ENCODE measurements at places on chromosomes 7 and 10. TPM values are rescaled to one million over a fixed set of nuclear protein-coding genes. Genes with fewer than 3 reads are reported as not detected.

GRCh38 chr10:107548301-107548700 is 383.8 kb upstream of the SORCS1 start:
- H3K4me3 ChIP-seq = no peak overlapping the region
- H3K27me3 ChIP-seq = no peaks in the 10 kb centered on the region
- no peak overlapping the region for H3K27ac ChIP-seq
- peak; percentile 33 for DNase-seq
- H3K36me3 ChIP-seq = no peaks in the 10 kb centered on the region

- no peaks in the 10 kb centered on the region for H3K36me3 ChIP-seq
- H3K27me3 ChIP-seq = no peaks in the 10 kb centered on the region
- DNase-seq = no peak
- H3K4me1 ChIP-seq = no peaks in the 10 kb centered on the region
- H3K27ac ChIP-seq = no peak overlapping the region
These were observed 34.7 kb upstream of the CALN1 start for GRCh38 chr7:72446591-72447462.

DNA sequence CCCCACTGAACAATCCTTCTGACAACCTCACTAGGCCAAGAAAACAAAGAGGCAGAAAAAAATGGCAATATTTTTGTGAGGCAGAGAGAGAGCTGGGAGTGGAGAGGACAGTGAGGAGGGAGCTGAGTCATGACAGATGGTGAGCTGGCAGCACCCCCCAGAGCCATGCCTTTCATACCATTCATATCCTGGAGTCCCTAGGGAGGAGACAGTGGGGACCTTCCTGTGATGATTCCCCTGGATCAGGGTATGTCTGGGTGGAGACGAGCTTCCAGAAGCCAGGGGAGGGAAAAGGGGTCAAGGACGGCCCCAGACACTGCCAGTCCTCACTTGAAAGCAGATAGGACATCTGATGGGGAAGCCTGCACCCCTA is 160.5 kb downstream of the ADAM12 start:
- no peaks in the 10 kb centered on the region for H3K4me1 ChIP-seq
- no peak overlapping the region for H3K4me3 ChIP-seq
- no peaks in the 10 kb centered on the region for H3K36me3 ChIP-seq
- no peak for DNase-seq
- H3K27me3 ChIP-seq = no peaks in the 10 kb centered on the region

DNA sequence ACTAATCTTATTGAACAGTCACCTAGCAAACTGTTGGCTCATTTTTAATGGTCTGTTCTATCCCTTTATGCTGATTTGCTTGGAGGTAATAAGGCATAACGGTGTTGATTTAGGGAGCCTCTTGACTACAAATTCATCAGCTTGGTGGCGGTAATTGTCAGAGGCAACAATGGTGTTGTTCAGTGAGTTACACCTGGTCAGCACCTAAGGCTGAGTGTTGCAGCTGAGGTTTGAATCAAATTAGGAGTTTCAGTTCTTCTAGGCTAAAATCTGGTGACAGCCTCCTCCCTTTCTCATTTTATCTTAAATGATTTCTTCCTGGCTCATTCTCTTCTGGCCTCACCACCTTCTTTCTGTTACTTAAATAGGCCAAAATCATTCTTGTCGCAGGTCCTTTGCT is 42.3 kb upstream of the SP8 start:
- no peak overlapping the region for H3K27ac ChIP-seq
- H3K27me3 ChIP-seq = no peaks in the 10 kb centered on the region
- H3K4me3 ChIP-seq = no peak overlapping the region
- no peaks in the 10 kb centered on the region for H3K4me1 ChIP-seq
- DNase-seq = no peak

DNA sequence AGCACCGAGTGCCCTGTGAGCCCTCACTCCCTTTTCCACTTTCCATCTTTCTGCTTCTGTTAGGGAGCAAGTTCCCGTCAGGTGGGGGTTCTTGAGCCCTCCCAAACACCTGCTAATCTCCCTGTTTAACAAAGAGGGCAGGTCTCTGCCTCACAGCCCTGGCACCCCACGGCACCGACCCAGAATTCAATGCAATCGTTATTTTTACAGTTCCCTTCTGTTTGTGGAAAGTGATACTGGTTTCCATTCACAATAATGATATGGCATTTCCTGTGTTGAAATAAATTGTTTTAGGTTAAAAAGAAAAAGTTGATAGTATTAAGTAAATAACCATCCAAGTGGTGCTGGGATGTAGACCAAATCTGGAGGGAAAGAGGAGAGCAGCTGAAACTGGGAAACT is 38.8 kb upstream of the SLC29A3 start:
- H3K4me3 ChIP-seq = no peak overlapping the region
- H3K27ac ChIP-seq = no peak overlapping the region
- no peaks in the 10 kb centered on the region for H3K36me3 ChIP-seq
- H3K4me1 ChIP-seq = no peaks in the 10 kb centered on the region
- DNase-seq = no peak
- no peaks in the 10 kb centered on the region for H3K27me3 ChIP-seq

DNA sequence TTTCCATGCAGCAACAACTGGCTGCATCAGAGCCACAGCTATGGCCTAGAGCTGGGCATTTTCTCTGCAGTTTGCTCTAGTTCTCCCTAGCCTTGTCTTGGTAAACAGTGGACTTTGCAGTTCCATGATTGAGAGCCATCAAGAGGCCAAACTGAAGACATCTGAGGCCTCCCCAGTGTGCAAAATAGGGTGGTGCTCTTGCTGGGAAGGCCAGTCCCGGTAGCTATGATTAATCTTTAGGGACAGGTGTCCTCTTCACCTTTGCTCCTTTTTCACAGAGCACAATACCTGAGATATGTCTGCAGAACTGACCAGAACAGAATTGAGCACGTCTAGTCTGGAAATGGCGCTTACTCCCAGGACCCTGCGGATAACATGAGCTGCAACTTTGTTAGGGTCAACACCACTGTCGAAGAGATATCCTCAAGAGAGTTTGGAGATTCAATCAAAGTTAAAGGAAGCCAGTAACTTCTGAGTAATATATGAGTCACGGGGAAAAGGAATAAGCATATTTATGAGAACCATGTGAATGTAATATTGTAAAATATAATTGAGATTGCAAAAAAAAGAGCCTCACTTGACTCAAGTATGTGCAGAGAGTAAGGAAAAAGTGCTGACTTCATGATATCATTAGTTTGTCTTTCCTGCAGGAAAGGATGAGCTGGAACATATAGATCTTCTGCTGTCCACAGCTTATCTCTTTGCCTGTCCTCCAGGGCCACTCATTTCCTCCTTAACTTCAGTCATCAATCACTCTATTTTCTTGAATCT is 76.7 kb downstream of the ANK3 start:
- no peak for DNase-seq
- no peaks in the 10 kb centered on the region for H3K36me3 ChIP-seq
- H3K27me3 ChIP-seq = no peaks in the 10 kb centered on the region
- no peak overlapping the region for H3K27ac ChIP-seq

DNA sequence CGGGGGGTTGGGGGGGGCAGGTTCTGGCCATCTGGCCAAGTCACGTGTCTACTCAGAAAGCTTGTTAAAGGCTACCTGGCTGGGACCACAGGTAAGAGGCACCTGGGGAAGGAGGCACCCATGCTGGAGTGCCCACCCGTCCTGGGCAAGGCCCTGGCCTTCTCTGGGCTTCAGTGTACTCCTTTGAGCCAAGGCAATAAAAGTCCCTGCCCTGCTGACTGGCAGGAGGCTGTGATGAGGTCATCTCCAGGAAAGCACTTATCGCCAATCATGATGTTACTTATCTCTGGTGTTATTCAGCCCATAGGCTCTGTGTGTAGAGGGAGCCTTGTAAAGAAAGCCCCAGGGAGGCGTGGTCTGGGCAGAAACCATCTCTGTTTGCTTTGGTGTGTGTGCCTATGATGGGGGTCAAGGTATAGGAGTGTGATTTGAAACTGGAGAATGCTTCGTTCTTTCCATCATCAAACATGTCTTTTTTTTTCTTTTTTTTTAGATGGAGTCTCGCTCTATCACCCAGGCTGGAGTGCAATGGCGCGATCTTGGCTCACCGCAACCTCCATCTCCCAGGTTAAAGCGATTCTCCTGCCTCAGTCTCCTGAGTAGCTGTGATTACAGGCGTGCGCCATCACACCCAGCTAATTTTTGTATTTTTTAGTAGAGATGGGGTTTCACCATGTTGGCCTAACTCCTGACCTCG is 2.5 kb upstream of the CLDN4 start:
- H3K4me3 ChIP-seq = no peak overlapping the region
- no peak overlapping the region for H3K27ac ChIP-seq
- peaks cover 6% of the 10 kb centered on the region for H3K4me1 ChIP-seq
- H3K27me3 ChIP-seq = no peaks in the 10 kb centered on the region
- H3K36me3 ChIP-seq = no peaks in the 10 kb centered on the region

GRCh38 chr7:80640846-80641245 is 2.4 kb downstream of the CD36 start:
- H3K4me1 ChIP-seq = no peaks in the 10 kb centered on the region
- no peak overlapping the region for H3K4me3 ChIP-seq
- no peaks in the 10 kb centered on the region for H3K27me3 ChIP-seq
- no peak overlapping the region for H3K27ac ChIP-seq

GRCh38 chr7:105987046-105987445 is 24.0 kb downstream of the CDHR3 start:
- DNase-seq = no peak
- H3K36me3 ChIP-seq = no peaks in the 10 kb centered on the region
- no peak overlapping the region for H3K27ac ChIP-seq
- no peaks in the 10 kb centered on the region for H3K27me3 ChIP-seq
- no peaks in the 10 kb centered on the region for H3K4me1 ChIP-seq

GRCh38 chr7:55172881-55173609 is 154.2 kb downstream of the EGFR start:
- no peak overlapping the region for H3K4me3 ChIP-seq
- no peaks in the 10 kb centered on the region for H3K36me3 ChIP-seq
- no peak overlapping the region for H3K27ac ChIP-seq
- no peak for DNase-seq
- no peaks in the 10 kb centered on the region for H3K4me1 ChIP-seq

GRCh38 chr10:95906677-95907455 is 909 bp upstream of the CC2D2B start:
- no peaks in the 10 kb centered on the region for H3K36me3 ChIP-seq
- peak overlapping the region; percentile 82 for H3K4me3 ChIP-seq
- no peaks in the 10 kb centered on the region for H3K27me3 ChIP-seq
- peak overlapping the region; percentile 67 for H3K27ac ChIP-seq

- no peaks in the 10 kb centered on the region for H3K36me3 ChIP-seq
- peak overlapping the region; percentile 10 for H3K4me3 ChIP-seq
- no peaks in the 10 kb centered on the region for H3K27me3 ChIP-seq
- peak; percentile 60 for DNase-seq
These were observed 47.8 kb downstream of the CPEB3 start for GRCh38 chr10:92242910-92243671.

GRCh38 chr10:21524131-21524525 is 1.4 kb downstream of the SKIDA1 start:
- peak overlapping the region; percentile 72 for H3K27ac ChIP-seq
- H3K27me3 ChIP-seq = peaks cover 18% of the 10 kb centered on the region
- peaks cover 23% of the 10 kb centered on the region for H3K4me1 ChIP-seq
- H3K4me3 ChIP-seq = no peak overlapping the region
- DNase-seq = no peak

DNA sequence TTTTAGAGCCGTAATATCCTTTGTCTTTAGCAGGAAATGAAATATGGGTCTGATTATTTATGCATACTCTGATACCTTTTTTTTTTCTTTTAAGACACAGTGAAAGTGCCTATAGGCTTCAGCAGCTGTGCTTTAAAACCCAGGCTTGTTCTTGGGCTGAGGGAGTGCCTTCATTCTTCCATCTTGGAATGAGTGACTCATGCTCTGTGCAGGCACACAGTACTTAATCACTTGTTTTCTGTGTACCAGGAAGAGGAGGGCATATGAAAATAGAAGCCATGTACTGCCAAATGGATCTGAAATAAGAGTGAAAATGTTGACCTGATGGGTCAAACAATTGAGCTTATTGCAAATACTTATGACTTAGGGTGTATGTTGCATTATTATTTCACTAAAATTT is 12.0 kb downstream of the INPP5F start:
- no peak overlapping the region for H3K4me3 ChIP-seq
- no peak for DNase-seq
- peaks cover 17% of the 10 kb centered on the region for H3K4me1 ChIP-seq
- H3K36me3 ChIP-seq = no peaks in the 10 kb centered on the region

Gene ARHGAP22
- not detected for total RNA-seq

Gene HECTD2
- total RNA-seq = 8.1 TPM

Measured in CD8-positive, alpha-beta memory T cell (primary cell).